Left renal cortex interstitium (tissue), 4 donors: ENCODE measurements at places on chromosomes 2 and 18.

GRCh38 chr2:180890781-180891180 is 89.6 kb upstream of the UBE2E3 start:
- DNase-seq = no peak

GRCh38 chr2:42340045-42340937 is 20.7 kb downstream of the COX7A2L start:
- no peak for DNase-seq

DNA sequence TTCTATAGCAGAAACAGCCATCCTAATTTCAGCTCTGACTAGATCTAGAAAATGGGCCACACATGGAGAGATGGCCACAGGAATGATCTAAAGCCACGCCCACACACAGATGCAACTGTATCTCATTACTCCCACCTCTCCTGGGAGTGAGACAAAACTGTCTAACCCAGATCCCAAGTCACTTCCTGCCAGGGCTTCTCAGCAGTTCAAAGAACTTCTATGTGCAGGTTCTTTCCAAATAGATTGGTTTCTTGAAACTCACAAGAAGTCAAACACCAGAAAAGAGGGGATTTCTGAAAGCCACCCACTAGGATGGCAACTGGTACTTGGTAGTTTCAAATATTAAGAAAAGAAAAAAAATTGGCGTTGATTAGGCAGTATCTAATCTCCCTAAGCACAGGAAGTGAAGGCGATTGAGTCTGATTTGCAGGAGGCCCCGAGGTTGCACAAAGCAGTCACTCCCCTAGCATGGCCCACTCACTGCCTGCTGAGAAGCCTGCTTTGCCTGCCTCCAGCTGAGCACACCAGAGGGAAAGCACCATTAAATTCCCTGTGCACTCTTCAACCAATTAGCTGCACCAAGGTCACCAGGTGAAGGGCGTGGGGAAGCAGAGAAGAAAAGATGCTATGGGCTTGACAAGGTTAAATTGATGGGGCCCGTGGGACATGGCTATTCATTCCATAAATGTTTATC is 51.1 kb downstream of the PAPOLG start:
- DNase-seq = no peak

DNA sequence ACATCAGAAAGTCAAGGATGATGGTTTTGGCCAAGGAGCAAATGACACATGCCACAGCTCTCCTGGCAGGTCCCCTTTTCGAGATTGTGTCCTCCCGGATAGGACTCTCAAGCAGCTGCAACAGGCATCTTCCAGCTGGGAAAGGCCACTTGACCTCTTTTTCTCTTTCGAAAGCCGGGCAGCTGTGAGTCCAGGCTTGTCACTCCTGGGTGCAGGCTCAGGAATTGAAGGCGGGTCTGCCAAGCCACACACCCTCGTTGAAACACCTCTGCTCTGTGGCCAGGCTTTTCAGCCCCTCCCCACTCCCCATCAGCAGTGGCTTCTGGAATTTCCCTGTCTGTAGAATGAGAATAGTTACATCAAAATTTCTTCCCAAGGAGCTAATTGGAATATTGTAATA is 98.0 kb downstream of the CCDC138 start:
- DNase-seq = no peak

DNA sequence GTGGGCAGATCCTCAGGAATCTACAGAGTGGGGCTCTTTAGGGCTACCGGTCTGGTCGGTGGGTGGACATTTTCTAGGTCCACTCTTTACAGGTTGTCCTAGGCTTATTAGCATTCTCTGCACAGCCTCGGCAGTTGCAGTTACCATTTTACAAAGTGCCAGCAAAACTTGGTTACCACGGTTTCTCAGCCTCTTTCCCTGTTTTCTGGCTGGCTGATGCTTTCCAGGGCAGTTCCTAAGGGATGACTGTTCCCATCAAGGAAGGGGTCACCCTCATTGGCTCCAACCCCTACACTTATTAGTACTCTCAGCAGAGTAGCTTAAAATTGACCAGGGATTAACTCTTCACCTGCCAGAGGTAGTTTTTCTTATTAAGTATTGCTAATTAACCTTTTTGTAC is 2.0 kb upstream of the AQP4 start:
- no peak for DNase-seq
